CD4-positive, alpha-beta T cell (primary cell): ENCODE measurements at places on chromosomes 7 and 10.

DNA sequence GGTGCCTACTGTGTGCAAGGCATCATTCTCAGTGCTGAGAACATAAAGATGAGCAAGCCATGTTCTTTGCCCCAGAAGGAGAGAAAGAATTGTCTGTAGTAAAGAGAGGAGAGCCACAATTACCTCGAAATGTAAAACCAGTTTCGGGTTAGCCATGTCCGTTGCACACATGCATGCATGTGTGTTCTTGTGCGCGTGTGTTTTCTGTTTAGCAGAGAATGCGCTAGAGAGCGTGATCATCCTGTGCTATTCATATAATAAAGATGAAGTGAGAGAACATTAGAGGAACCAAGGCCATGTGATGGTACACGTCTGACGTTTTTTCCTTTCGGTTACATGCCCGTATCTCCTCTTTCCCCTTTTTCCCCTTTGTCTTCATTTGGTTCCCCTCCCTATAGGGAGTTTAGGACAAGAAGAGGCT, 158.2 kb downstream of the CELF2 start:
- DNase-seq: no peak

DNA sequence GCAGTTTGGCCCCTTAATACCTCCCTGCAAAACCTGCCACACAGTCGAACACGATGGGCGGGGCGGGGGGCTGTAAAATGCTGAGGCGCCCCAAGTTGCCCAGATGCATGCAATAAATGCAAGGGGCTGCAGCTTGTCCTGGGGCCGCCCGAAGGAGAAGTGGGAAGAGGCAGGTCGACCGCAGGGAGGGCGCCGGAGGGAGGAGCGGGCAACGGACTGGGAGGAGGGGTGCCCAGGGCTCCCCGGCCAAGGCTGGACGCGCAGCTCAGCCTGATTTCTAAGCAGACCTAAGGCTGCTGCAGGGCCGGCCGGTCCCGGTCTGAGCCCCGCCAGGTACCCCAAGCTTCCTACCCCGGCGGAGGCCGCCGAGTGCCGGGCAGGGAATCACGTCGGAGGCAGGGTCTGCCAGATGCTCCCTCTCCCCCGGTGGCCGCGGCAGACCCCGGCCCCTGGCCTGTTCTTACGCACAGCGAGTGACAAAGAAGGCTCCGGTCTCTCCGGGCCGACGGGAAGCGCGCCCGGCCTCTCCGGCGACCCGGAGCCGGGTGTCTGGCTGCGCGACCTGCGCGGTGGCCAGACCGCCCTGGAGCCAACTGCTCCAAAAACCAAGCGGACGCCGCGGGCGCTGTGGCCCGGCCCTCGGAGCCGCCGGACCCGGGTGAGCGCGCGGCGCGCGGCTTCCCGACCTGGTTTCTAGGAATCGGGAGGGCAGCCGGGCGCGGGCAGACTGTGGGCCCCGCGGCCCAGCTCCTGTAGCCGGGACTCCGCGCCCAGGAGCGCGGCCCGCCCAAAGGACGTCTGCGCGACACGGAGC, 744 bp upstream of the EBF3 start:
- DNase-seq: no peak

DNA sequence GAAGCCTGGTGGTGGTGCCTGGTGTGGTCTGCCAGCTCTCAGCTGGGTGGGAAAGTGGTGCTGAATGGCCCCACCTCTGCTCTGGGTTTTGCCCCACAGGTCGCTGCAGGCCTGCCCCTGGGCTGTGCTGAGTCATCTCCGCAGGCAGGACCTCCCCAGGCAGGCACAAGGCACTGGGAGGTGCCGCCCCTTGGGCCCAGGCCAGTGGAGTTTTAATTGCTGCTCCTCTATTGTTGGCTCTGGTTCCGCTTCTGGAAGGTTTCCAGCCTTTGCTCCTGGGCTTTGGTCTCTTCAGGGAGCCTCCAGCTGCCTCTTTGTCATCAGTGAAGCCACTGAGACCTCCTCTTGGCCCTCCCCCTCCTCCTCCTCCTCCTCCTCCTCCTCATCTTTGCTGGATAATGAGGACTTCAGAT, 180.3 kb upstream of the GRB10 start:
- DNase-seq: no peak

DNA sequence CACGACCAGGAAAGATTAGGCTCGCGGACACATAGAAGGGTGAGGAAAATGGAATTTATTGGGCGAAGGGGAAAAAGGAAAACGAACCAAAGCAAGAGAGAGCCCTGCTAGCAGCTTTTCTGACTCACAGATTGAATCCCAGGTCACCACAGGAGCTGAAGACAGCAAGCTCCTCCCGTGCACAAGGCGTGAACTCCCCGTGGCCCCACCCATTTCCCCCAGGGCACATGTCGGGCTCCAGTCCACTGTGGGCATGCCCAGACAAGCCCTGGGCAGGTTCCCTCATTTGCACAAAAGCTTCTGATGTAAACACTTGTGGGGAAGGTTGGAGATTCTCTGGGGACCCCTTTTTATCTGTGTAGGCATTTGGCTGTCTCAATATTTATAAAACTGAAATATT, 582.4 kb downstream of the SUGCT start:
- no peak for DNase-seq

DNA sequence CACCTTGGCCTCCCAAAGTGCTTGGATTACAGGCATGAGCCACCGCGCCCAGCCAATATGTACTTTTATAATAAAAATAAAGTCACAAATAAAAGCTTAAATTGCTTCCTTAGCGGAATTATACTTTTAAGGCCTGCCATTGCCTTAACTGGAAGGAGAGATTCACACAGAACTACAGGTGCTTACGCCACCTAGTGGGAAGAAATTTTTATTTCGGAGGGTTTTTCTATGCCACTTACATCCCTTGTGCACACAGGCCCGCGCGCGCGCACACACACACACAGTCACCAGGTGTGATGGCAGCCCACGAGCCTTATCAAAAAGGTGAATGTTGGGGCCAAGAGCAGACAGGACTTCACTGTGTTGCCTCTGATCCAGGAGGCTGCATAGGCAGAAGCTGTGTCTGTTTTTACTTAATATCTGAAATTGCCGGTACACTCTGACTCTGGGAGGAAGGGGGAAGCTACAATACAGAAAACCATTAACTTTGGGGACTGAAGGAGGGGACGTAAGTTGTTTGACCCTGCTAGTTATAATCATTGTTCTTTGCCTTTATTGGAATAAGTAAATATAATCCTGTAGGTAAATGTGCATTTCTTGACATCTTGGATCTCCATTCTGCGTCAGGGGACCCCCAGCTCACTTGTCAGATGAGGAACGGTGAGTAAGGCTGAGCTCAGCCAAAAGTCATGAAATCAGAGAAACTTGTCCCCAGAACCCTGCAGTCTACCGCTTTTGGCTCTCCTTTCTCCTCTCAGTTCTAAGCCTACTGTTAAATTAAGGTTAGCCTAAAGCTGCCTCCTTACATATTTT, 87.1 kb downstream of the SLC16A9 start:
- no peak for DNase-seq

DNA sequence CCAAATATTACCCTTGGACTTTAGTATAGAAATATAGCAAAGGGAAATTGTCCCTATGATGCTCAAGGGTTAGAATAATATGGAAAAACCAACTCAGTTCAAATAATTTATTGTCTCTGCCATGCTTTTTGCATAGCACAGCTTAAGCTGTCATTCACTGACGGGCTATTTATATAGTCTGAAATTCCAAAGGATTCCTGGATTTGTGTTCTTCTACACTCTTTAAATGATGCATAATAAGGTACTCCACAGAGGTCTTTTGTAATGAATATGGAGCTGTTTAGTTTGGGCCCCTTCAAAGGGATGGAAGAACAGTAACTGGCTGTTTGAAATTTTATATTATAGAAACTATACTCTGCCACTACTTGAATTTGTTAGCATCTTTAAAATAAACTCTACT, 276.6 kb upstream of the FERD3L start:
- DNase-seq: no peak

GRCh38 chr10:1598393-1599153, 138.8 kb downstream of the ADARB2 start:
- no peak for DNase-seq

GRCh38 chr7:142482891-142483658, 225.2 kb upstream of the PRSS58 start:
- peak; percentile 53 for DNase-seq

DNA sequence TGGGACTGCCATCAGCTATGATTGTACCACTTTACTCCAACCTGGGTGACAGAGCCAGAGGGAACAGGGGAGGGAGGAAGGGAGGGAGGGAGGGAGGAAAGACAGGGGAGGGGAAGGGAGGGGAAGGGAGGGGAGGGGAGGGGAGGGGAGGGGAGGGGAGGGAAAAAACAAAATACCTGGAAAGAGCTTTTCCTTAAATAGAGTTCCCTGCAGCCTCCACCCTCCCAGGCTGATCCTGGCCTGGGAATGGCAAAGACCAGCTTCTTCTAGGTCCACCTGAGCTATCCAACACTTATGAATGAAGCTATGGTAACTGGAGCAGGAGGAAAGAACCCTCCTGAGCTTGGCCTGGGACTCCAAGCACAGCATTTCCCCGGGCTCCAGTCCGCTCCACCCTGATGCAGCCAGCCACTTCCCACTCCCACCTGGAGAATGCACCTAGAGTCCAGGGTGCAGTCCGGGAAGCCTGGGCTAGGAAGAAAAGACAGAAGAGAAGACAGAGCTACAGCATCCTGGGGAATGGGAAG, 66.1 kb downstream of the GRID1 start:
- no peak for DNase-seq

DNA sequence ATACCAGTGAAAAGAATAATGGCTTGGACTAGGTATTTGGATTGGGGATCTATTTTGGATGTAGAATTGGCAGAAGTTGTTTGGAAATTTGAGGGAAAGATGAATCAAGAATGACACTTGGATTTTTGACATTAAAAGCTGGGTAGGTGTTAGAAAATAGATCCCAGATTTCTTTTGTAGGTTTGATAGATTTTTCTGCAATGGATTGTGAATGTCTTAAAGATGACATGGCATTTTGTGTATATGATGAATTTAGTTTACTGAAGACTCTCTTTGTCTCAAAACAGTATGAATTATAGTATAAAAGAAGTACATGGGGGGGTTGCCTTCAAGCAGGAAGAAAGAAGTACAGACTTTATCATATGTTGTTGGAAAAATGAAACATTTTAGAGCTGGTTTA, 75.8 kb downstream of the MPLKIP start:
- DNase-seq: no peak

DNA sequence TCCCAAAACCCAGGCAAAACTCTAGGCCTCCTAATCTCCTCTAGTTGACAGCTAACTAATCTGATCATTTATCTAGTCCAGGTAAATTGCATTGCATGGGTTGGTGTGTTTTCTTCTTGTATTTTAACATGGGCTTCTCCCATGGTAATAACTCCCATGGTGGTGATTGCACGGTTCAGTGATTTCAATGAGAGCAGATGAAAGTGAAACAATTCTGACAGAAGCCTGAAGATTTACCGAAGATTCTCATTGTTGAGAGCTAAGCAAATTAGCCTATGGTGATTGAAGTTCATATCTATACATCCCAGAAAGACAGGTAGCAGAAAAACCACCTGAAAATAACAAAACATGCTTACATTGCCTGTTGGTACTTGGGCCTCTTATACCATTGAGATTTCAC, 26.6 kb upstream of the LIPN start:
- no peak for DNase-seq

- no peak for DNase-seq
Measured at GRCh38 chr7:91526404-91526803, 262.2 kb downstream of the FZD1 start.

DNA sequence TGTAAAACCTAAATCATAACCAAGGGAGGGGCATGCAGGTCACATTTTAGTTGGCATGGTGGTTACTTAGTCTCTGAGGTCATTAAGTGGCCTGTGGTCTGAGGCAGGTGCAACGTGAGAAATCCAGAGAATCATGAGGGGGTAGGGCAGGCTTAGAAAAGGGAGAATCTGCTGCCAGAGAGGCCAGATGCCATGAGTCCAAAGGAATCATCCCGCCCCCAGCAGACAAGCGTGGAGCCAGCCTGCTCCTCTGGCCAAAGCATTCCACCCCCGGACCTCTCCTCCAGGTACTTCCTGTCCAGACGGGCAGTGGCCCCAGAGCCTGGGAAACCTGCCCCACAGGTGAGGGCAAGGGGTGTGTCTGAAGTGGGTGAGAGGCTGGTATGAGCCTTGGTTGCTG, 196.4 kb upstream of the ZNF32 start:
- no peak for DNase-seq

DNA sequence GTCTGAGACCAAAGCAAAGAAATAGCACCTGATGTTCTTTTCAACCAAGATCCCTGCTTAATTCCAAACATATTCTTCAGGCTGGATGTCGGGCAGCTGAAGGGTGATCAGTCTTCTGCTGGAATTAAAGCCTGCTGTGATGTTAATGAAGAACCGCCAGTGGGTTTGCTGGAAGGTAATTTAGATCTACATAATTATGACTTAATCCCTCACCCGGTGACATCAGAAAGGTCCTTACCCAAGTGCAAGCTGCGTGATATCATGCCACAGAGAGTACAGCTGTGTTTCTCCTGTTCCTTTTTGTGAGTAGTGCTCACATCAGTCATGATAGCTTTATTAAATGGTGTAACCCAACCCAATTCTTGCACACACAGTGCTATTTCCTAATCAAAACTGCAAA, 29.1 kb upstream of the LRGUK start:
- no peak for DNase-seq

DNA sequence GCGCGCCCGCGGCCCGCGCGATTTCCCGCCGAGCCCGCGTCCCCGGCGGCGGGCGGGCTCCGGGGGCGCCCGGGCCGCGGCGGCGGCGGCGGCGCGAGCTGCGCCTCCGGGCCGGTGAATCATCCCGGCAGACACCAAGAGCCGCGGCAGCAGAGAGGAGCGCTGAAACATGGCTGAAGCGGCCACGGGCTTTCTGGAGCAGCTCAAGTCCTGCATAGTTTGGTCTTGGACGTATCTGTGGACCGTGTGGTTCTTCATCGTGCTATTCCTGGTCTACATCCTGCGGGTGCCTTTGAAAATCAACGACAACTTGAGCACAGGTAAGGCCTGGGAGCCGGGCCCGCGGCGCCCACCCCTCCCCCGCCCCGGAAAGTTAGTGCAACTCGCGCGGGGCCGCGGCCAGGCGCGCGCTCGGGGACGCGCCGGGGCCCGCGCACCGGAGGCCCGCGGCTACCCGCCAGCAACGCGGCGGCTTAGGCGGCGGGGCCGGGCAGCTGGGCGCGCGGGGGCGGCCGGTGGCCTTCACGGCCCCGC, at the start of gene ST7:
Gene ST7, plus strand, starts transcription at position 130 of the 534 bp plus-strand sequence. Its CDS starts 40 bp downstream, at position 170.
- peak; percentile 34 for DNase-seq

- no peak for DNase-seq
Measured at GRCh38 chr10:50604809-50605208, 18.9 kb downstream of the SGMS1 start.

GRCh38 chr7:17304926-17305325, 6.5 kb downstream of the AHR start:
- no peak for DNase-seq
